ENCODE measurements at places on chromosomes 2 and 18. TPM values are rescaled to one million over a fixed set of nuclear protein-coding genes. Genes with fewer than 3 reads are reported as not detected.
A peak's percentile ranks its signal among the peaks of the same experiment; 100 is the strongest.

DNA sequence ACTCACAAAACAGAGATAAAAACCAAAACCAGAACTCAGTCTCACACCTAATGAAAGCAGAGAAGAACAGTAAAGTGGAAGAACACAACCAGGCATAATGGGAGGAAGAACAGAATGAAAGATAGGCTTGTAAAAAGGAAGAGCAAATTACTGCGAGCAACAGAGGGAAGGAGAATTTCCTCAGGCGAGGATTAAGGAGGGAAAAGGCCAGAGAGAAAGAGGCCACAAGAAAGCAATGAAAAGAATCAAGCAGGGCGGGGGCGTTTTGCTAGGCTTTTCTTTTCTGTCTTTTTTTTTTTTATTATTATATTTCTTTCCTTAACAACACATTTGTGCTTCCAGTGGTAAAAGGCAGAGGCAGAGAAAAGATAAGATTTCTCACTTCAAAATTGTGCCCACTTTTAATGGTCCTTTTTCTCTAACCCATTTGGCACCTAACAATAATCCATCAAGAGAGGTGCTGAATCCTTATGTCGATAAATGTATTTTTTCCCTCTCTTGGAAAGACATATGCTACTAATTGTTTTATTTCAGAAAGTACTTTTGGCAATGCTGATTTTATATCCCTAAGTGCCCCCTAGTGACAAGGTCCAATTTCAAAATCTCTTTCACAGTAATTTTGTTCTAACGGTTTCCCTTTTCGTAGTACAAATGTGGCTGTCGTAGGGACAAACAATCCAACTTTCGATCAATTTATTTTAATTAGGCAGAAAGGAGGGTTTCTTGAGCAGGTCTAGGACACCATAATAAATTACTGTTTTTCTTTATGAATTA, 138.7 kb upstream of the AQP4 start:
- H3K36me3 ChIP-seq: no peaks in the 10 kb centered on the region
- DNase-seq: no peak
- no peaks in the 10 kb centered on the region for H3K4me1 ChIP-seq
- no peak overlapping the region for H3K4me3 ChIP-seq
- no peak overlapping the region for H3K27ac ChIP-seq

DNA sequence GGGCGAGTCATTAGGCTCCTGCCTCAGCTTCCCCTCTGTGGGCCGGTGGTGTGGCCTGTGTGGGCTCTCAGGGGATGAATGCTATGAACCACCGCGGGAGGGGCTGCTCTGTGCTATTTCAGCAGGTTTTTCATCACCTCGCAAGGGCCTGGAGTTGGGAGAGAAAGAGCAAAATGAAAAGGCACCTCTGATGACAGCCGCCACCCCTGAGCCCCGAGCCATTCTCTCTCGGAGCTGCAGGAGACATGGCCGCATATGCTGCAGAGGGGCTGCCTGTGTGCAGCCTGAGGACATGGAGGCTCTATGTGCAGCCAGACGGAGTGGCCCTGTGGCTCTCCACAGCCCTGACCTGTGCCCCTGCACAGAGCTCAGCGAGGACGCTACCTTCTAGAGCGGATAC, 96.2 kb upstream of the CTDP1 start:
- H3K27ac ChIP-seq: no peak overlapping the region
- no peak overlapping the region for H3K4me3 ChIP-seq
- no peak for DNase-seq
- peaks cover 30% of the 10 kb centered on the region for H3K4me1 ChIP-seq
- no peaks in the 10 kb centered on the region for H3K27me3 ChIP-seq

- no peaks in the 10 kb centered on the region for H3K4me1 ChIP-seq
- no peak within 1 kb of the TSS for H3K27ac ChIP-seq
- H3K4me3 ChIP-seq: peak within 1 kb of the TSS; percentile 22
Measured at GRCh38 chr18:26133652-26134051, at the start of gene PSMA8. PSMA8 (plus strand) TSS chr18:26133869; CDS start chr18:26133966, 97 bp downstream.

GRCh38 chr2:200405599-200406298, 99.3 kb downstream of the SPATS2L start:
- H3K27me3 ChIP-seq: no peaks in the 10 kb centered on the region
- H3K4me1 ChIP-seq: peaks cover 45% of the 10 kb centered on the region
- H3K4me3 ChIP-seq: no peak overlapping the region
- no peaks in the 10 kb centered on the region for H3K36me3 ChIP-seq

The LOXL3 gene
- total RNA-seq: not detected

The CRYGD gene
- not detected for total RNA-seq

- no peaks in the 10 kb centered on the region for H3K36me3 ChIP-seq
- DNase-seq: no peak
- no peak overlapping the region for H3K4me3 ChIP-seq
- no peaks in the 10 kb centered on the region for H3K4me1 ChIP-seq
- no peak overlapping the region for H3K27ac ChIP-seq
Measured at GRCh38 chr18:67081482-67082211, 434.9 kb downstream of the DSEL start.

- H3K36me3 ChIP-seq: no peaks in the 10 kb centered on the region
- H3K4me3 ChIP-seq: no peak overlapping the region
- H3K27ac ChIP-seq: no peak overlapping the region
- no peak for DNase-seq
Measured at GRCh38 chr18:47628240-47628781, 302.1 kb downstream of the SMAD2 start.

The CAPN13 gene
- total RNA-seq: 5.8 TPM

The STAM2 gene
- 32.5 TPM for total RNA-seq

The SIX3 gene
- not detected for total RNA-seq

GRCh38 chr2:221134718-221135117, 437.4 kb downstream of the EPHA4 start:
- H3K36me3 ChIP-seq: no peaks in the 10 kb centered on the region
- H3K27me3 ChIP-seq: no peaks in the 10 kb centered on the region
- no peak overlapping the region for H3K4me3 ChIP-seq

GRCh38 chr2:51778806-51779205, 746.9 kb upstream of the NRXN1 start:
- DNase-seq: no peak
- no peak overlapping the region for H3K27ac ChIP-seq
- H3K27me3 ChIP-seq: no peaks in the 10 kb centered on the region
- no peak overlapping the region for H3K4me3 ChIP-seq
- H3K36me3 ChIP-seq: no peaks in the 10 kb centered on the region

DNA sequence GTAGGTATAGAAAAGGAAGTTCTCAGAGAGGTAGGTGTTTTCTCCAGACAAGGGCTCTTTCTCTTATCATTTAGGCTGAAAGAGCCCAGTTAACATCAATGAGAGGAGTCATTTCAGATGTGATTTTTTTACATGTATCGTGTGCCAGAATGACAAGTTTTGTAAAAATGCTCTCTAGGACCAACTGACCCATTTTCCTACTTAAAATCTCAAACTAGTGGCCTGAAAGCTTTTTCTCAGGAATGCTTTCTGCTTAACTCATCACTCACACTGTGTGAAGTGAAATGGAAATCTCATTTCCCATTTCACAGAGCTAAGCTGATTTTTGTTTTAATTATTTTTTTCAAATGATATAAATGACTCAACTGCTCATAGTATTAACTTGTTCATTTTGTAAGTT, 128.7 kb upstream of the CYP26B1 start:
- H3K27ac ChIP-seq: no peak overlapping the region
- H3K4me1 ChIP-seq: peaks cover 7% of the 10 kb centered on the region
- H3K4me3 ChIP-seq: no peak overlapping the region

DNA sequence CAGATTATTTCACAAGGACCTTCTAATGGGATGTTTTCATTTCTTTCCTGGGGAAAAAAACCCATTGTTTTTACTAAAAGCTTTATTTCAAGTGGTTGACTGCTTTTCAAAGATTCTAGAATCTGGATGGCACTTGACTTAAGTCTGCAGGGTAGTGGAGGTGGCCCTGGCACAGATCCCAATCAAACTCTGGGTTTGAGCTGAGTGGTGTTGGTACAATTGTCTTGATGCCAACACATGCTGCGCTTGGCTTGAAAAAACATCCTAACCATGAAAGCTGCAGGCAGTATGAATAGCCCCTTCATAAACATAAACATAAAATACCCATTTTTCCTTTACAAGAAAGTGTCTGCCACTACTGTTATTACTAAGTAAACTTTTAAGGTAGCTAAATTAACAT, 3.6 kb downstream of the PAPOLG start:
- no peak overlapping the region for H3K4me3 ChIP-seq
- H3K4me1 ChIP-seq: peaks cover 39% of the 10 kb centered on the region
- no peak overlapping the region for H3K27ac ChIP-seq
- no peak for DNase-seq

DNA sequence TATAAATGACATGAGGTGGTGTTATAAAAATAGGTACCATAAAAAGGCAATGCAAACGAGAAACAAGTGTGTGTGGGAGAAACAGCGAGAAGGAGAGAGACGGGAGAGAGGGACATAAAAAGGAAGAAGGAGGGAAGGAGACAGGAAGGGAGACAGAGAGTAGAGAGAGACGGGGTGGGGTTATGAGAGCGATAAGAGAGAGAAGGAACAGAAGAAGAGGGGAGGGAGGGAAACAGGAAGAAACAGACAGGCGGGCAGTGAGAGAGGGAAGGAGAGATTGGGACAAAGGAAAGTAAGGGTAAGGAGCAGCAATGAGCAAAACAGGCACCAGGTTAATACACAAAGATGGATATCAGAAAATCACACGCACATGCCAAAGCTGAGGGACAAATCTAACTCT, 83.7 kb downstream of the TGFA start:
- DNase-seq: no peak
- H3K4me1 ChIP-seq: no peaks in the 10 kb centered on the region
- no peaks in the 10 kb centered on the region for H3K36me3 ChIP-seq
- H3K4me3 ChIP-seq: no peak overlapping the region
- H3K27me3 ChIP-seq: no peaks in the 10 kb centered on the region

DNA sequence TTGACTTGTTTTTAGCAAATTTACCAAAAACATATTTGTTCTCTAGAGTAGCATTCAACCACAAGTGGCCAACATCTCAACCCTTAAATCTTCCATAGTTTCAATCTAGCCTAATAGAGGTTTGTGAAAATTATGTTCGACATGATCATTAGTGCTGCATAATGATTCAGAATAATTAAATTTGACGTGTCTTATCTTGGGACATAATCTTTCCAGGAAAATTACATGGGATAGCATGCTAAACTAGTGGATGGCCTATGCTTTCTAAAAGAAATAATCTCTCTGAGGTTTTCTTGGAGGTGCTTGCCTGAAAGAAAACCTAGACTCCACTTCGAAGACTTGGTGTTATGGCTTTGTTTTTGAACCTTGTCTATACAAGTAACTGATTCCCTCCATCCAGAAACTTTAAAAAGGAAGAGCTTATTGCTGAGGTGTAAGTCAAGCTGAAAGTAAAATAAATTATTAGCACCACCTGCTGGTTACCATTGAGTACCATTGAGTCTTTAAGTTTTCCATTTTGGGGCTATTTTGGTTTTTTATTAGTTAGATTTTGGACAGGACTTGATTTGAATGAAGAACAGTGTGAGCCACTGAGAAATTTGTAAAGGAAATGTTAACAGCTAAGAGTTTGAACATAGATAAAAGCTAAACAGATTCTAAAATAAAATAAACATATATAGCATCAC, 32.7 kb downstream of the COX7A2L start:
- H3K27ac ChIP-seq: no peak overlapping the region
- peaks cover 14% of the 10 kb centered on the region for H3K4me1 ChIP-seq
- H3K4me3 ChIP-seq: no peak overlapping the region
- no peak for DNase-seq

The FBXO41 gene
- 2.3 TPM for total RNA-seq

DNA sequence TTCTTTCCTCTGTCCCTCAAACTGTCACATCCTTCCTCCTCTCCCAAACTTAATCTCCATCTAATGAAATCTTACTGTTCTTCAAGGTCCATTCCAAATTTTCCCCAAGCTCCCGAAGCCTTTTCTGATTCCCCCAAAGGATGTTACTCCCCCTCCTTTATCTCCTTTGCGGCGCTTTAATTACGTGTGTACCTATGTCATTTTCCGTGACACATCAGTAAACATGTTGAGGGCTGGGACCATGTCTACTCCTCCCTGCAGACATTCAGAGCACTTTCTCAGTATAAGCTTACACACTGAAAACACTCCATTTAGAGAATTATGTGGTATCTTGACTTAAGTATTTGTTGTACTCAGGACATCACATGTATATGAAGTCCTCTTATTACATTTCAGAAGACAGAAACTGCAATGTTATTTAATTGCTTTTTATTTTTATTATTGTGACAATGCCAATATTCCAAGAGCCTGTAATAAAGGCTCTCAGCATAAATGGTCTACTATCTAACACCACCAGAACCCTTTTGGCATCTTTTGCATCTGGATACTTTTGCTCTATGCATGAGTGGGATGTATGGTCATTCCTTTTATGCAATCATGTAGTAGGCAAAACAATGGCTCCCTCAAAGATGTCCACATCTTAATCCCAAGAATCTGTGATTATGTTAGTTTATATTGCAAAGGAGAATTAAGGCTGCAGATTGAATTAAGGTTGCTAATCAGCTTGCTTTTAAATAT, 1.8 kb downstream of the NMI start:
- H3K27ac ChIP-seq: no peak overlapping the region
- H3K36me3 ChIP-seq: no peaks in the 10 kb centered on the region
- no peak for DNase-seq
- H3K4me3 ChIP-seq: no peak overlapping the region

DNA sequence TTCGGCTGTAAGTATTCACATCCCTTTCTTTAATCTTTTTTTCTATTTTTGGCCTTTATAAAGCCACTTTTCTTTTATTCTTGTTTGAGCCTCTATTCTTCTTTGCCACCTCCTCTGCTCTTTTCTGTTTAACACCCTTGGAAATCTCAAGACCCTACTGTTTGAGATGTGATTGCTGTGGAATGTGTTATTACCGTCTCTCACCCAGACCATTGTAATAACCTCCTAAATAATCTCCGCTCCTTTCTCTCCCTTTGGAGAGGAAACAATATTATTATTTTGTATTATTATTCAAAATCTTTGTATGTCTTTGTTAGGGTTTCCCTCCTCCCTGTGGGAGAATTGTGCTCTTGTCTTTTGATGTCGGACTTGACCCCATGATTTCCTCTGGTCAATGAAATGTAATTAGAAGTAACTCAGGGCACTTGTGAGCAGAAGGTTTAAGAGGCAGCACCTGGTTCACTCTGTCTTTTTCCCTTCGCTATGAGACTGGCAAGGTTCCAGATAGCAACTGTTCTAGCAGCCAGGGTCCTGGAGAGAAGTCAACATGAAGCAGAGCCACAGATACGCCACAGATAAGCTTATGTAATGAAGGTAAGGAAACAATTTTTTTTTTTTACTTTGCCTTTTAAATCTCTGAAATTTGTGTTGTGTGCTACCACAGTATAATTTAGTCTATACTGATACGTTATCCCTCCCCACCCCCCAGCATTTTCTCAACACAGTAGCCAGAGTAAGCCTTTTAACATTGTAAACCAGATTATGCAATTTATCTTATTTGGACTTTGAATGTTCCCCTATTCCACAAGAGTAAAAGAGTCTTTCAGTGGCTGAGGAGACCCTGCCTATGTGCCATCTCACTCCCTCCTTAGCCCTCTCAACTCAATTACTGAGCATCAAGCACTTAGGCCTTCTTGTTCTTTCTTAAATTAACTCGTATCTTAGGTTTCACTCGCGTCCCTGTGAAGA, 601.2 kb upstream of the ZNF804A start:
- H3K27me3 ChIP-seq: no peaks in the 10 kb centered on the region
- no peak overlapping the region for H3K27ac ChIP-seq
- H3K4me3 ChIP-seq: no peak overlapping the region

GRCh38 chr2:12737738-12738485, 21.2 kb downstream of the TRIB2 start:
- DNase-seq: no peak
- H3K4me1 ChIP-seq: peaks cover 36% of the 10 kb centered on the region
- peaks cover 80% of the 10 kb centered on the region for H3K36me3 ChIP-seq
- no peak overlapping the region for H3K27ac ChIP-seq
- H3K27me3 ChIP-seq: no peaks in the 10 kb centered on the region
- no peak overlapping the region for H3K4me3 ChIP-seq
